H7 (cell line): ENCODE measurements at places on chromosomes 1 and 21. TPM values are rescaled to one million over a fixed set of nuclear protein-coding genes. Genes with fewer than 3 reads are reported as not detected.

The METTL25B gene
- 25.7 and 33.1 TPM in 2 replicates for total RNA-seq

The PDZK1IP1 gene
- not detected in 2 replicates for total RNA-seq

The KRTAP10-3 gene
- total RNA-seq = not detected in 2 replicates

The IFNLR1 gene
- total RNA-seq = 4.8 and 6.7 TPM in 2 replicates

The TNFSF18 gene
- total RNA-seq = not detected in 2 replicates

The ACTN2 gene
- total RNA-seq = 0.74 and 0.83 TPM in 2 replicates

The VWA5B1 gene
- 0.10 and 0.26 TPM in 2 replicates for total RNA-seq

The PLA2G4A gene
- total RNA-seq = 1.1 TPM in 2 replicates

The SLC9C2 gene
- total RNA-seq = not detected in 2 replicates
